ENCODE measurements at places on chromosomes 1 and 21.

DNA sequence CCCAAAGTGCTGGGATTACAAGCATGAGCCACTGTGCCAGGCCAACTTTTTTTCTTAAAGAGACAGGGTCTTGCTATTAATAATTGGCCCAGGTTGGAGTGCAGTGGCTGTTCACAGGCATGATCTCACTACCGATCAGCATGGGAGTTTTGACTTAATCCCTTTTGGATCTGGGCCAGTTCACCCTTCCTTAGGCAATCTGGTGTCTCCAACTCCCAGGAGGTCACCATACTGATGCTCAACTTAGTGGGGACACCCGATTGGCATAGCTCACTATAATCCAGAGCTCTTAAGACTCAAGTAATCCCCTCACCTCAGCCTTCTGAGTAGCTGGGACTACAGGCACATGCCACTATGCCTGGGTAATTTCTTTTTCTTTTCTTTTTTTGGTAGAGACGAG is 64.2 kb upstream of the SCYL3 start:
- no peak for DNase-seq

- DNase-seq = peak; percentile 66
Observed at GRCh38 chr1:57063406-57064125, 97.8 kb upstream of the C8B start.

- DNase-seq = no peak
Observed at GRCh38 chr1:35745124-35745730, 24.6 kb downstream of the CLSPN start.

DNA sequence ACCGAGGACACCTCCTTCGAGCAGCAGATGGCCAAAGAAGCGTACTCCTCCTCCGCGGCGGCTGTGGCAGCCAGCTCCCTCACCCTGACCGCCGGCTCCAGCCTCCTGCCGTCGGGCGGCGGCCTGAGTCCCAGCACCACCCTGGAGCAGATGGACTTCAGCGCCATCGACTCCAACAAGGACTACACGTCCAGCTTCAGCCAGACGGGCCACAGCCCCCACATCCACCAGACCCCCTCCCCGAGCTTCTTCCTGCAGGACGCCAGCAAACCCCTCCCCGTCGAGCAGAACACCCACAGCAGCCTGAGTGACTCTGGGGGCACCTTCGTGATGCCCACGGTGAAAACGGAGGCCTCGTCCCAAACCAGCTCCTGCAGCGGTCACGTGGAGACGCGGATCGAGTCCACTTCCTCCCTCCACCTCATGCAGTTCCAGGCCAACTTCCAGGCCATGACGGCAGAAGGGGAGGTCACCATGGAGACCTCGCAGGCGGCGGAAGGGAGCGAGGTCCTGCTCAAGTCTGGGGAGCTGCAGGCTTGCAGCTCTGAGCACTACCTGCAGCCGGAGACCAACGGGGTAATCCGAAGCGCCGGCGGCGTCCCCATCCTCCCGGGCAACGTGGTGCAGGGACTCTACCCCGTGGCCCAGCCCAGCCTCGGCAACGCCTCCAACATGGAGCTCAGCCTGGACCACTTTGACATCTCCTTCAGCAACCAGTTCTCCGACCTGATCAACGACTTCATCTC is 106.8 kb upstream of the VAMP3 start:
- no peak for DNase-seq

DNA sequence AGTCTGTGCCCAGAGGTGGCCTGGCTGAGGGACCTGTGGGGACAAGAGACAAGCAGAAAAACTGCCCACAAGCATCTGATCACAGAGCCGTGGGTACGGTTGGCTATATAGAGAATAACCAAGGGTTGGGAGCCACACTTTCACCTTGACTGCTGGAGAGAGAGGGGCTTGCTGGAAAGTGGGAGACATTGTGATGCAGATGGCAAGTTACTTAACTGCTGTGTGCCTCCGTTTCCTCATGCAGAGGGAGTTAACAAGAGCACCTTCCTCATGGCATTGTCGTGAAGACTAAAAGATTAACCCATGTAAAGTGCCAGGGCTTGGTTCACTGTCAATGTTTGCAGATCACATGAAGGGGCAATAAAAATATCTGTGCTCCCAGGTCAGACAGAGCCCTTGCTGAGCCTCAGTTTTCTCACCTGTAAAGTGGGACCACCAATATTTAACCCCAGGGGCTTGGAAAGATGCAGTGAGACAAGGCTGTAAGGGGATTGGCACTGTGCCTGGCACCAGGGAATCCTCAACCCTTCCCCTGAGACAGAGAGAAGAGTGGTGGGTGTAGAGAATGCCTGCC is 52.8 kb downstream of the SDC3 start:
- DNase-seq = no peak

- no peak for DNase-seq
Observed at GRCh38 chr1:150995460-150995859, 11.2 kb downstream of the MINDY1 start.

- peak; percentile 50 for DNase-seq
Observed at GRCh38 chr1:228782662-228783417, 47.6 kb downstream of the RHOU start.

DNA sequence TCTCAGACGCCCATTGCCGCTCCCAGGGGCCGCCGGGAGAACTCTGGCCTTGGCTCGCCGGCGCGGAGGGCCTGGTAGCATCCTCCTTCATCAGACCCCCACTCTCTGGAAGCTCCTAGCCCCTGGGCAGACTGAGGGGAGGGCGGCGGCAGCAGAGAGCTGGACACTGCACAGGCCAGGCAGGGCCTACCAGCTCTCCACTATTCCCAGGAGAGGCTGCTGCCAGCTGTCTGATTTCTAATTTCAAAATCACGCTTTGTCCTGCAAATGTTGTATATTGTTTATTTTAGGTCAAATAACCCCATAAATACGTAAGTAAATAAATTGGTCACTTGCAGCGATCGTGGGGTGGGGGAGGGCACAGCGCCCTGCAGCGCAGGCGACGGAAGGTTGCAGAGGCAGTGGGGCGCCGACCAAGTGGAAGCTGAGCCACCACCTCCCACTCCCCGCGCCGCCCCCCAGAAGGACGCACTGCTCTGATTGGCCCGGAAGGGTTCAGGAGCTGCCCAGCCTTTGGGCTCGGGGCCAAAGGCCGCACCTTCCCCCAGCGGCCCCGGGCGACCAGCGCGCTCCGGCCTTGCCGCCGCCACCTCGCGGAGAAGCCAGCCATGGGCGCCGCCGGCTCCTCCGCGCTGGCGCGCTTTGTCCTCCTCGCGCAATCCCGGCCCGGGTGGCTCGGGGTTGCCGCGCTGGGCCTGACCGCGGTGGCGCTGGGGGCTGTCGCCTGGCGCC is at the start of gene MTARC1:
Gene MTARC1 (plus strand): TSS at position 577 of the 732 bp plus-strand sequence. CDS start 32 bp downstream, at position 609.
- peak; percentile 36 for DNase-seq

GRCh38 chr1:117368116-117369108 is 1.2 kb downstream of the MAN1A2 start:
- no peak for DNase-seq

- no peak for DNase-seq
Observed at GRCh38 chr1:6582370-6582769, 2.6 kb downstream of the ZBTB48 start.

DNA sequence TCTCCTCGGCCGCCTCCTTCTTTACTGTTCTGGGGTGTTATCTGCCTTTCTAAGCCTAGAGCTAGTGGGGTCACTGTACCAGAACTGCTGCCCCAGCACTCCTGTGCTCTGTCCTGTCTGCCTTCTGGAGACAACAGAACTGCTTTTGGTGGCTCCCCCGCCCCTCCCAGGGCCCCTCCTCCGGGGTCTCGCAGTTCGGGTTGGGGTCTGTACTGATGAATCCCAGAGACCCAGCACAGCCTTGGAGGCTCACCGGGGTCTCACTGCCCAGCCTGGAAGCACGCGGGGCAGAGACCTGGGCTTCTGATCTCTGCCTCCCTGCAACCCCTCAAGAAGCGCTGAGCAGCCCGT is 3.2 kb upstream of the PLEKHA6 start:
- DNase-seq = no peak

DNA sequence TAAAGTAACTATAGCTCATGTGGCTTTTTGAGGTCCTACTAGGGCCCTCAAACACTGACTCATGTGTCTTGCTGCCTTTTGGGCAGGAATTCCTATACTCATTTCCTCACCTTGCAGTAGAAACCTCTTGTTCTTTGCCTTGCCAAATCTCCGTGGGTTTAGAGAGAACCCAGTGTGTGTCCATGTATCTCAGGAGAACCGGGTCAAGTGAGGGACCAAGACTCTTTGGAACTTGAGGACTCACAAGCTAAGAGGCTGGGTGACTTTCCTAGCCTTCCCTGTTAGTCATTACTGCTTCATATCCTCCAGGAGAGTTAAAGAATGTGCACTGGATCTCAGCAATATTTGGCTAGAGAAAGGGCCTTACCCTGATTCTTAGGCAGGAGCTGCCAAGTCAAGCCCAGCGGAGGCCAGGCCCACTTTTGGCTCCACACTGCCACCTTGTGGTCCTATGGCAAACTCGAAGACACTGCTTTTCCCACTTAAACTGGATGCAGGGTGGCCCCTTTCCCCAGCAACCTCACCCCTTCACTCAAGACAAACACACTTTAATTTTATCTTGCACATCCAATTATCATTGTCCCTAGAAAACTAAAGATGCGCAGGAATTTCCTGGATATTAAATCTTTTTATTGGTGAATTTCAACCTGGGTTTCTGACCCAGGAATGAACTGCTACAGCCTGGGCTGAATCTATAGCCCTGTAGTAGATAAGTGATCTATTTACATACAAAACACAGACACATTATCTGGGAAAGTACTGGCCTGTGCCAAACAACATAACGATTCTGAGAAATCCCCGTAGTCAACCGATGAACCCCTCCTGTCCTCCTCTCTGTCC is 10.6 kb downstream of the AVPR1B start:
- peak; percentile 84 for DNase-seq

- no peak for DNase-seq
Observed at GRCh38 chr21:34270411-34270810, 93.4 kb upstream of the KCNE2 start.

GRCh38 chr1:234357831-234358230 is 15.4 kb upstream of the COA6 start:
- no peak for DNase-seq

GRCh38 chr1:28369371-28370238 is at the start of gene PHACTR4:
TSS of gene PHACTR4 (plus strand) at chr1:28369740. CDS start at chr1:28407448, 37,708 bp downstream.
- DNase-seq = peak; percentile 93

DNA sequence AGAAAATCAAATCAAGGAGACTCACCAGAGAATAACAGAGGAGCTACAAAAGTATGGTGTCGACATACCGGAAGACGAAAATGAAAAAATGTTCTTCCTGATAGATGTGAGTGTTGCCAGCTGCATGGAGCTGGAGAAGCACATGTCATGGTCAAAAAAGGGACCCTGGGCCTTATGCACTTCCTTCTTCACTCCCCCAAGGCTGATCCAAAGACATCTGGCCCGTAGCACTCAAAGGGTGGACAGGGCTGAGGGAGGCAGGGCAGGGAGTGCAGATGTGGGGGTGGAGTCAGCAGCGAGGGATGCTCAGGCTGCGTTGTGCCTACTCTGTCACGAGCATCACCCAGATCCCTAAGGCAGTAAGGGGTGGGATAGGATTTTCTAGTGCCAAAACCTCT is 19.4 kb downstream of the MX1 start:
- no peak for DNase-seq

All from fibroblast of upper back skin (primary cell).